ENCODE measurements at places on chromosomes 6 and 20. TPM values are rescaled to one million over a fixed set of nuclear protein-coding genes. Genes with fewer than 3 reads are reported as not detected.

Gene OR2H1
- not detected for total RNA-seq

Gene TREML2
- total RNA-seq, result 0.28 TPM

Gene WFDC10B
- 0.48 TPM for total RNA-seq

Gene AIF1
- total RNA-seq, result 18.1 TPM

- no peak for DNase-seq
Observed at GRCh38 chr6:37078814-37079213, 73.4 kb downstream of the FGD2 start.

- no peak for DNase-seq
Observed at GRCh38 chr6:51429017-51429712, 610.5 kb downstream of the TFAP2B start.

- no peak for DNase-seq
Observed at GRCh38 chr6:35640017-35640664, 48.6 kb downstream of the FKBP5 start.

DNA sequence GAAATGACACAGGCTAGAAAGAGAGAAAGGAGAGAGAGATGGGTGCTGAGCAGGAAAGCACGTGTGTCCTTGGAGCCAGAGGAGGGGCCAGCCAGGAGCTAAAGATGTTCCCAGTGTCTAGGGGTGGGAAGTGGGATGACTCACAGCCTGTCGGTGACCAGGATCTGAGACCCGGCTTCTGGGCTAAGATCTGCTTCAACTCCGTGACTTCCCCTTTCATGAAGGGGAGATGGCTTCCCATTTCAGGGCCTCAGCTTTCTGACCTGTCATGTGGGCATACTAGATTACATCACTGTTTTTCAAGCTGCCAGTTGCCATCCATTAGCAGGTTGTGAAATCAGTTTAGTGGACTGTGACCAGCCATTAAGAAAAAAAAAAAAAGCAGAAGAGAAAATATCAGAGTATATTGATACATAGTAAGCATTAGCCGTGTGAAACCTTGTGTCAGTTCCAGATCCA lies 5.4 kb downstream of the TGM3 start:
- peak; percentile 87 for DNase-seq

DNA sequence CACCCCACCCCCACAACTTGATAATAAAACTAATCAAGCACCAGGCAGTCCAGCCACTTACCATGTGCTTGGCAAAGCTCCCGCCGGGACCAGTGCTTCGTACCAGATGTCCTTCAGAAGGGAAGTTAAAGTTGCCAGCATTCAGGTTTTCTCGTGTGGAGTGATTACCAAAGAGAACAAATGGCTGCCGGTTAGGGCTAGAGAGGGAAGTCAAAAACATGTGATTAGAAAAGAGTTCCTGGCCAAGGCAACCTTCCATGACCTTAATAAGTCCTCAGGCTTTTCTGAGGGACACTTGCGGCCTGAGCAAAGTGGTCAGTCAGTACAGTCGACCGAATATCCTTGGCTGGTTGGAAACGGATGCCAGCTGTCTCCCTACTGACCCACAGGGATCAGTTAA lies 67.0 kb downstream of the DNAAF9 start:
- peak; percentile 91 for DNase-seq

- no peak for DNase-seq
Observed at GRCh38 chr6:129359811-129360681, 349.9 kb downstream of the ARHGAP18 start.

DNA sequence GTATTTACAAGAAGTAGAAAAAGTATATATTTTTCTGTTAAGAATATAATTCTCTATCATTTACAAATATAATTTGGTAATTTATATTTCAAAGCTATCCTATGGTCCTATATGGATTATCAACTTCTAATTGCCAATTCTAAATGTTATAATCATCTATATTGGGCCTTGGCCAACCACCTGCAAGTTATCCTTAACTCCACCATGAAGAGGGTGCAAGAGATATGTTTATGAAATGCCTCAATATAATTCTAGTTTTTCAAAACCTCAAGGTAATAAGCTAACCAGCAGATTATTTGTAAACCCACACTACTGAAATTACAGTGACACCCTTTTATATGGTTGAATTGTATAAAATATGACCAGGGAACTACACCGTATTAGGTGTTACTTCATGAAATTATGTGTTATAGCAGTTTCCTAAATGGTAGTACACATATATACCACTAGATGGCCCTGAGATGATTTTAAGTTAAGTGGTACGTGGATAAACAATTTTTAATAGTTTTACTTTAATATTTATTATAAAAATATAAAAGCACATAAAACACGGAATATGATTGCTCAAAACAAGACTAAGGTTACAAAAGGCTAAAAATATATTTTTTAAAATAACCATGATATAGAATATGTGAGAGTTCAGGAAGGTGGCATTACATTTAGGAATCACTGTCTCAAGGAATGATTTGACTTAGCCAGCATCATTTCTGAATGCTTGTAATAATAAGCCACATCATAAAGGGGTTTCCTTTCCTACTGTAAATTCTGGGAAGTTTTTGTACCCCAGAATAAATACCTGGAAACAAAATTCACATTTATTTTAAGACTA lies 9.8 kb upstream of the PNISR start:
- no peak for DNase-seq

DNA sequence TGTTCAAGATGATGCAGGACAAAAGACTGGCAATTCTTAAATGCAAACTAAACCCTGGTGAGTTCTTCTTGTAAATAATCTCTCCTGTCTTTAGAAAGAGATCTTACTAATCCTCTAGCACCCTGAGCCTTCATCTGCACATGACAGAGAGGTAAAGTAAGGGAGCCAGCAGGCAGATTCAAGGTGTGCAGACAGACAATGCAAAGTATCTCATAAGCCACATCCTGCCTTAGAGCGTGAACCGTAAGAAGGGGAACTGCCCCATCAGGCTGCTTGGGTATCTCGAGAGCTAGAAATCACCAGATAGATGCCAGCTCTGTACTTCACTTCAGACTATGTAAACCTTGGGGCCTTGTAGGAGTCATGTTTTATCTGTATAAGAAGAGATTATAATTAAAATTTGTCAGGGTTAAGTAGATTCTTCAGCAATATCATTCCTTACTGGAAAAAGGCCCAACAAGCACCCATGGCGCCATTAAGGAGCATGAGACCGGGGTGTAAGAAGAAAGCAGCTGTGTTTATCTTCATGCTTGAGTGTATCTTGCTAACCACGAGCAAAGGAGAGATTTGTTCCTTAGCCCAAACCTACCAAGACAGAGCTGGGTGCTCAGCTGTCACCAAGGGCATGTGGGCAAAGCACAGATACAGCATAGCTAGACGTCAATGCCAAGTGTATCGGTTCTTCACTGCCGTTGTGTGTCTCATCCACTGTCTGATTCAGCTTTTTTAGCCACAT lies 24.4 kb downstream of the CNR1 start:
- no peak for DNase-seq

GRCh38 chr6:158085261-158086053 lies 82.6 kb downstream of the SERAC1 start:
- DNase-seq, result no peak

- no peak for DNase-seq
Observed at GRCh38 chr6:163333038-163333437, 81.5 kb upstream of the QKI start.

DNA sequence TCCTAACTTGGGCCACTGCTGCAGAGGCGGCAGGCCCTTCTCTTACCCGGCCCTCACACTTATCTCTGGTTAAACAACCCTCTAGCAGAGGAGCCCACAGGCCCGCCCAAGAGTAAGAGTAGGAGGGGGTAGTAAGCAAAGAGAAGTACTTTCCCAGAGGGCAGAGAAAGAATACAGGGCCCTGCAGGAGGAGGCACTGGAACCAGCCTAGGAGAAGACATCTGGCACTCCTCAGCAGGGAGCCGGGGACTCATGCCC lies 10.1 kb downstream of the MTCH1 start:
- DNase-seq, result no peak

GRCh38 chr20:22823119-22823518 lies 212.0 kb upstream of the SSTR4 start:
- DNase-seq, result no peak

DNA sequence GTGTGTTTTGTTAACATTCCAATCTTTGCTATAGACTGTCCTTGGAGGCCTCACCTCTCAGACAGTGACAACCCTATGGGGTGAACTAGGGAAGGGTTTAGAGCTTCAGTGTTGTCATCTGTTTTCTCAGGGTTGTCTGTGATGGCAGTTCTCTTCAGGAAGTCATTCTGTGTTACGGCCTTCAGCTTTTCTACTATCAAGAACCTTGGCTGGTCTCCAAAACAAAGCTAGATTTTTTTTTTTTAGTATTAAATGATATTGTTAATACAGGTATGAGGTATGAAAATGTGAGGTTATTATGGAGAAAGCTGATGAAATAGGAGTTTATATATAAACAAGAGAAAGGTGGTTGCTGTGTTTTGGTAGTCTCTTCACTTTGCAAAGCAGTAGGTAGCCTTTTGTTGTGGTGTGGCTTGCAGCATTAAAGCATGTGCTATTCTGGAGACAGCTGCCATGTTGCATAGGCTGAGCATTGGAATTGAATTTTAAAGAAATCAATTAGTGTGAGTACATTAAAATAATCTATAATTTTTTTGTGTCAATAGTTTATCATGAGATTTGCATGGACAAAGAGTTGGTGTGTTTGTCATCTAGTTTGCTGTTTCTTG lies 162.6 kb downstream of the CARMIL1 start:
- no peak for DNase-seq

DNA sequence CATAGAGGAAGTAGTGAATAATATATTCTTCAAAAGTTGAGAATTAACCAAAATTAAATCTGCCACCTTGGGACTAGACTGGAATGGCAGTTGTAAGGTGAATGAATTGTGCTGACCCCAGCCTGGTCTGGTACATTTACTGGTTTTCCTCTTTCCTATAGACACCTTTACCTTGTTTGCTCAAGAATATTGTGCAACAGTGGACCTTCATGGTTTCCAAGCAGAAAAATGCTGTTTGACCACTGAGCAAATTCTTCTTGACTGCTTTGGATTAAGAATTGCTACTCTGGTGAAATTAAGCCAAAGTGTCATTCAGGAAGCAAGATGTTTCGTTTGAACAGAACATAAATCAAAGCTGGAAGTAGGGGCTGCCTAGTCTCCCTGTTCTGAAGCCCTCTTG lies 156.6 kb upstream of the TAB2 start:
- no peak for DNase-seq

DNA sequence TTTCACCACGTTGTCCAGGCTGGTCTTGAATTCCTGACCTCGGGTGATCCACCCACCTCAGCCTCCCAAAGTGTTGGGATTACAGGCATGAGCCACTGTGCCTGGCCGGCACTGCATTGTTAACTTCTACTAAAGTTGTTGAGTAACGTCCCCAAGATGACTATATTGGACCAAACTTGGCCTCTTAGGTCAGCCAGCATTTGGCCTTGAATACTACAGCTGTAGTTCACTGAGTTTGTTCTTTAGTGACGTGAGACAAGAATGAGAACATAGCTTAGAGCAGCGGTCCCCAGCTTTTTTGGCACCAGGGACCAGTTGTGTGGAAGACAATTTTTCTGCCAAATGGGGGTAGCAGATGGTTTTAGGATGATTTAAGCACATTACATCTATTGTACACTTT lies 237.1 kb downstream of the TBC1D7 start:
- no peak for DNase-seq

DNA sequence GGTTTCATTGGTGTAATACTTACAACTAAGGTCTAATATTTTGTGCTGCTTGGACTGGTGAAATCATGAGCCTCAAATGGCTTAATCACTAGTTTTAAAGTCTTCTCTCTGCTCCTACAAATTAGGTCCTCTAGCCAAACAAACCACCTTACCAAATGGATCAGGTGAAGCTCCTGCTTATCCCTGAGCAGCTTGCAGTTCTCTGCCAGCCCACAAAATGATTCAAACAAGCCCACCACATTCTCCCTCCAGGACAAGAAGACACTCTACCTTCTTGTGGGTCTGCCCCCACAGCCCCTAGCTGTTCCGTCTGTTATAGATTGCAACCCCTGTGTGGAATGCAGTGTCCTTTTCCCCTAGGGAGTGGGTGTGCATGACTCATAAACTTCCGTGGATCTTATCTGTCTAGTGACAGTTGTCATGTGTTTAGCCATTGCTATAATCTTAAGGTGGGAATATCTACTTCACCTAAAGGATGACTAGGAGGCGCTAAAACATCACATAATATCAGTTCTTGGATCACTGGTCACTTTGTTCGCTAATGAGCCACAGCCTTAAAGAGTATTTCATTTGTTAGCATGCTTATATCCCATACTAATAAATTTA lies 940.5 kb upstream of the MANEA start:
- DNase-seq, result no peak
